M059J (cell line): ENCODE measurements at places on chromosomes 12 and 14. TPM values are rescaled to one million over a fixed set of nuclear protein-coding genes. Genes with fewer than 3 reads are reported as not detected.

DNA sequence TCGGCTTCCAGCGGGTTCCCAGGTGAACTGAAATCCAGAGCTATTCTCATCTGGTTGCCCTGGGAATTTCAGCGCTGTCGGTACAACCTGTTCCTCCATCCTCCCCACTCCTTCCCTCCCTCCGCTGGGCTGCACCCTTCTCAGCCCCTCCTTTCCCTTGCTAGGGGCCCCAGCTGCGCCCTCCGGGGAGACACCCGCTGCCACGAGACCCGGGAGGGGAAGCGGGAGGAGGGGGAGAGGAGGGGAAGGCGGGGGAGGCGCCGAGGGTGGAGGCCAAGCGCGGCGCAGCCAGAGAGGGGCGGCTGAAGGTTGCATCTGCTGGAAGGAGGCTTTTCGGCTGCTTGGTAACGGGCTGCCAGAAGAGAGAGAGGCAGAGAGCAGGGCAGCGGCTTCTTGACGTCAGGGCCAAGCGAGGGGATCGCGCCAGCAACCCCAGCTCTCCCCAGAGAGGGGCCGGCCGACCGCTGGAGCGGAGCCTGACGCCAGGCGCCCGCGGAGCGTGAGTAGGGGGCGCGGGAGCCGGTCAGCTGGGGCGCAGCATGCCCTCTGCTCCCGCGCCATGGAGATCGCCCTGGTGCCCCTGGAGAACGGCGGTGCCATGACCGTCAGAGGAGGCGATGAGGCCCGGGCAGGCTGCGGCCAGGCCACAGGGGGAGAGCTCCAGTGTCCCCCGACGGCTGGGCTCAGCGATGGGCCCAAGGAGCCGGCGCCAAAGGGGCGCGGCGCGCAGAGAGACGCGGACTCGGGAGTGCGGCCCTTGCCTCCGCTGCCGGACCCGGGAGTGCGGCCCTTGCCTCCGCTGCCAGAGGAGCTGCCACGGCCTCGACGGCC lies at the start of gene KCNA5:
Gene KCNA5 (plus strand): TSS at position 291 of the 831 bp plus-strand sequence. CDS start 269 bp downstream, at position 560.
- no peak for DNase-seq

DNA sequence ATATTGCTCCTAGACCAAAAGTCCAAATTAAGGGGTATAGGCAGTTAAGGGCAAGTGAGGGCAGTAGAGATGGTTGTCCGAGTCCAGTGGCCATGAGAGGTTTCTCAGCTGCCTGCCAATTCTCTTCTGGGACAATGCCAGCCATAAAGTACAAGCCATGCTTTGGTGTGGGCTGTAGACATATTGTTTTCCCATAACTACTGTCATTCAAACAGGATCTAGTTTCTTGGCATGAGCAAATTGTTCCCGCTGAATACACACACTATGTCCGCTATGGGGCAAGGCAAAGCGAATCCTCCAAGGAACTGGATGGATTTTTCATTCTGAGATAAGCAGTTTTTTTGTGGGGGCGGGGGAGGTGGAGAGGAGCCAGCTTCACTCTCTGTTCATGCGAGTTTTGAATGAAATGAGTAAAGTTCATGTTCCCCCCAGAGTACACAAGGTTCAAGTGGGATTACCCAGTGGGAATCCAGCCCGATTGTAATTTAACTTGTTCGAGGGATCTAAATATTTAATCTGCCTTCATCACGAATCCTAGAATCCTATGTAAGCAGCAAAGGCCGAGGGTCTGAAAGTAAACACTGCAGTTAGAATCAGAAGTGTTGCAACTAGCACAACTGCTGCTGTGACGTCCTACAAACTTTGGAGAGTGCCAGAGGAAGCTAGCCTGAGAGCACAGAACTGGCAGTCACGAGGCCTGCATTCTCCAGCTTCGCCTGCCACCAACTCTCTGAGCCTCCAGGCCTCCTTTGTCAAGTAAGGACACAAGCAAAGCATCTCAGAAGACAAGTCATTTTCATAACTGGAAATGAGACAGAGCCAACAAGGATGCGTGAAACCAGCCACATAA lies 137.0 kb downstream of the CRADD start:
- peak; percentile 46 for DNase-seq

The VDR gene
- total RNA-seq, result 5.1 and 9.3 TPM in 2 replicates

DNA sequence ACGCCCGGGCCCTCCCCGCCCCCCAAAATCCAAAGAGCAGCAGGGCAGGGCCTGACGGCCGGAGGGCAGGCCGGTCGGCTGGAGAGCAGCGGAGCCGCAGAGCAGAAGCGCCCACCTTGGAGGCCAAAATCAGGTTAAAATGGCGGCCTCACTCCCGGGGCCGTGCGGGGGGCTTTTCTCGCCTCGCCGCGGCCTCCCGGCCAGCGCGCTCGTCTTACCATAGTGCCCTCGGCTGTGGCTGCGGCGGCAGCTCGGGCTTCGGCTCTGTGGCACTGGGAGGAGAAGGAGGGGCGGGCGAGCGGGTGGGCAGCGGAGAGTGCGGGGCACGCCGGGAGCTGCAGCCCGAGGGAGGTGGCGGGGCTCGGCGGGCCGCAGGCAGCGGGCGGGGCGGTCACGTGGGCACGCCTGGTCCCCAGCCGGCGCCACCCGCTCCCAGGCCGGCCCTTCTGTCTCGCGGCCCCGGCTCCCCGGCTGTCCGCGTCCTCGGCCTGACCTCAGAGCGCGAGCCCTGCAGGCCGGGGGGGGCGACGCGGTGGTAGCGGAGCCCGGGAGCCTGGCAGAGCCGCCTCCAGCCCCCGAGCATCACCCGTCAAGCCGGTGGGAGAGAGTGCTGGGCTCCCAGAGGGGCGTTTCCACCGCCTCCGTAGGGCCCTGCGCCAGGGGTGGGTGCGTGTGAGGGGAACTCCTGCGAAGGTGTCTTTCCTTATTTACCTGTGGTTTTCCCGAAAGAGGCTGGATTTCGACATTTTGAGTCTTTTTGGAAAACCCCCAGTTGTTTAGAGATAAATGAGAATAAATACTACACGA lies at the start of gene CFL2:
Gene CFL2 (minus strand): TSS at position 274 of the 807 bp plus-strand sequence. CDS start 53 bp downstream, at position 221.
- peak; percentile 77 for DNase-seq

DNA sequence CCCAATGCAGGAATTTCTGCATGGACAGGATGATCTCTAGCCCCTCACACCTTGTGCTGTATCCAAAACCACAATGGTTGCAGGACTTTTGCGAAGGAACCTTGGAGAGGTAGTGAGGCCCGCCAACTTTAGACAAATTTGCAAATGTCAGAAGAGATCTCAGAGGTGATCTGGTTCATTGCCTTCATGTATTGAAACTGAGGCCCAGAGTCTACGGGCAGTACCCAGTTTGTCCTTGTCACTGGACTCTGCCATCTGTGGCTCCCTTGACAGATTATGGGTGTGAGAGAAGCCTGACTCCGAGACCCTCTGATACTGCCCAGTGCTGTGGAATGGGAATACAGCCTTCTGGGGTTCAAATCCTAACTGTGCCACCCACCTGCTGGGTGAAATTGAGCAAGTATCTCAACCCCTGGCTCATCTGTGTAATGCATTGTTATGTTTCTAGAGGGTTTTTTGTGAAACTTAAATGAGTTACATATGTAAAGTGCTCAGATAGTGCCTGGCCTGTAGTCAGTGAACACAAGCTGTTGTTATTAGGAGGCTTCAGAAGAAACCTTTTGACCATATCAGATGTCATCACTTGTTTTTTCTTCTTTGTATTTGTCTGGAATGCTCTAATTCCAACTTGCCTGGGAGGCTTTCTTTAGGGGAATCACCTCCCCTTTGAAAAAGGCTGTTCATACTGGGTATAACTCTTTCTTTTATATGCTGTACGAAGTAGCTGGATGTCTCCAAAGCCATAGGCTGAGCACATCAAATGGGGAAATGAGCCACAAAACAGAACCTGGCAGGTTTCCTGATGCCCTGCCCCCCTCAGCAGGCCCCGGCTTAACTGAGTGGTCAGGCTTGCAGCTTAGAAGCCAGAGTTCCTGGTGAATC lies 71.4 kb upstream of the SRSF5 start:
- DNase-seq, result peak; percentile 14

The ERBB3 gene
- total RNA-seq, result 0.37 TPM in 1 of 2 replicates, not detected in the other

The GLI1 gene
- 1.5 TPM in 1 of 2 replicates, not detected in the other for total RNA-seq

GRCh38 chr12:4269279-4269991 lies 4.1 kb upstream of the CCND2 start:
- no peak for DNase-seq

The DENR gene
- total RNA-seq, result 29.9 and 48.6 TPM in 2 replicates

- peak; percentile 86 for DNase-seq
Measured at GRCh38 chr14:52279408-52279807, 11.9 kb downstream of the PTGDR start.

DNA sequence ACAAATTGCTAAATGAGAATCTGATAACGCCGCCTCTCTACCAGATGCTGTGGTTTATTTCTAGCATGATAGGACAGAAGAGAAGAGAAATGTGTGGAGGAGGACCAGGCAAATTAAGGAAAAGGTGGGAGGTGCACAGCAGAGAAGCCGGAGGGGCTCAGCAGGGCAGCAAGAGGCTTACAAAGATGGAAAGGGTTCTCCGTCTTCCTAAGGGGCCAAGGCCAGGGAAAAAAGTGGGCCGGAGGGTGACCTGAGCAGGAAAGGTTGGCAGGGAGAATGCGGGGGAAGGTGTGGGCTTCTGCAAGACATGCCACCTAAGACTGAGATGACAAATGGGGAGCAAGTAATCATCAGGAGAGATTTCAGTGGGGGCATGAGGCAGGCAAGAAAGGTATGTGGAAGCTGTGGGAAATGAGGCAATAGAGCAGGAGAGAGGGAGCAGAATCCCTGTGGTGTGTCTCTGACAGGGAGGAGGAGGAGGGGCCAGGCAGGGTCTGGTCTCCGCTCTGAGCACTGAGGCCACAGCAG lies 18.7 kb downstream of the MANSC1 start:
- DNase-seq, result no peak

The RAB3IP gene
- 8.0 and 11.0 TPM in 2 replicates for total RNA-seq

DNA sequence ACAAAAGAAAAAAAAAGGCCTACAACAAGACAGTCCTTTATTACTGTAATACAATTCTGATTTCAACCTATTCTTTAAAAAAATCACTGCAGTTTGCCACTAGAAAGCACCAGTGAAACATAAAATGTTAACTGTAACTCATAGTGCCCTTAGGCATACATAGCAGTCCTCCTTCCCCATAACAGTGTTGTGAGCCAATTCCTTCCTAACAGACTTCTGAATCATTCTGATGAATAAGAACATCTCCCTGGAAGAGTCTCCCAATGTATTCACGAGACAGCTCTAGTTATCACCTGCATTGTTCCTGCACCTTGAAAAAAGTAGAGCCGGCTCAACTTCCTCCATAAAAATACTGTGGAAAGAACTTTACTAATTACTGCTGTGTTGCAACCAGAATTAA lies 213.6 kb upstream of the FSCB start:
- DNase-seq, result no peak

The SOAT2 gene
- total RNA-seq, result 0.22 TPM in 1 of 2 replicates, not detected in the other

The INHBC gene
- not detected in 2 replicates for total RNA-seq

DNA sequence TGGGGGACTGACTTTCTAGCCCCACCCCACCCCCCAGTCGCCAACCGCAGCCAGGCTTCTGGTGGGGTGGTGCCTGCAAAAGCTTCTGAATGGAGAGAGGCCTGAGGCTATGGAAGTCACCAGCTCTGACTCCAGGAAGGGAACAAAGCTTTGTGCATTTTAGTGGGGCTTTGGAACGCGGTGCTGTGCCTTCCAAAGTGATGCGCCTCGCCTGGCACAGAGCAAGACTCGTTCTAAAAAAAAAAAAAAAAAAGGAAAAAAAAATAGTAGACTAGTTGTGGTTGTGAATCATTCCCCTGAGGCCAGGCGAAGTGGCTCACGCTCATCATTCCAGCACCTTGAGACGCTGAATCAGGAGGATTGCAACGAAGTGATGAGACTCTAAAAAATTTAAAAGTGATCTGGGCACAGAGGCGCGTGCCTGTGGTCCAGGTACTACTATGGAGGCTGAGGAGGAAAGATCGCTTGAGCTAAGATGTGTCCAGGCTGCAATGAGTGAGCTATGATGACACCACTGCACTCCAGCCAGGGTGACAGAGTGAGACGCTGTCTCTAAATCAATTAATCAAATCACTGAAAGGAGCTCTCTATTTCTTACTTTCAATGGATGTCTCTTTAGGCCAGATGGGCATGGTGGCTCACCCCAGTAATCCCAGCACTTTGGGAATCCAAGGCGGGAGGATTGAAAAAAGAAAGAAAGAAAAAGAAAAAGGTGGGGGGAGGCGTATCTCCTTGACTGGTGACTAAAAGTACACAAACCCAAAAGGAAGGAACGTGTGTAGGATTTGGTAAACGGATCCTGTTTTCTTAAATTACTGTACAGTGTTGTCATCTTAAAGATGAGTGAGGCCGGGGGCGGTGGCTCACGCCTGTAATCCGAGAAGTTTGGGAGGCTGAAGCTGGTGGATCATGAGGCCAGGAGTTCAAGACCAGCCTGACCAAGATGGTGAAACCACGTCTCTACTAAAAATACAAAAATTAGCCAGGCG lies 259.6 kb upstream of the ALG10B start:
- DNase-seq, result peak; percentile 89

DNA sequence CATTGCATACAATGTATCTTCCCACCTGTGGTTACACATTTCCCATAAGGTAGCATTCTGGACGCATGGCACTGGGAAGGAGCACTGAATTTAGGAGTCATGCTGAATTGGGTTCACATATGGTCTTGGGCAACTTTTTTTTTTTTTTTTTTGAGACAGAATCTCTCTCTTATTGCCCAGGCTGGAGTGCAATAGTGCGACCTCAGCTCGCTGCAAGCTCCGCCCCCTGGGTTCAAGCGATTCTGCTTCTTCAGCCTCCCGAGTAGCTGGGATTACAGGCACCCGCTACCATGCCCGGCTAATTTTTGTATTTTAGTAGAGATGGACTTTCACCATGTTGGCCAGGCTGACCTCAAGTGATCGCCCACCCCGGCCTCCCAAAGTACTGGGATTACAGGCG lies 13.3 kb downstream of the DIP2B start:
- DNase-seq, result no peak

DNA sequence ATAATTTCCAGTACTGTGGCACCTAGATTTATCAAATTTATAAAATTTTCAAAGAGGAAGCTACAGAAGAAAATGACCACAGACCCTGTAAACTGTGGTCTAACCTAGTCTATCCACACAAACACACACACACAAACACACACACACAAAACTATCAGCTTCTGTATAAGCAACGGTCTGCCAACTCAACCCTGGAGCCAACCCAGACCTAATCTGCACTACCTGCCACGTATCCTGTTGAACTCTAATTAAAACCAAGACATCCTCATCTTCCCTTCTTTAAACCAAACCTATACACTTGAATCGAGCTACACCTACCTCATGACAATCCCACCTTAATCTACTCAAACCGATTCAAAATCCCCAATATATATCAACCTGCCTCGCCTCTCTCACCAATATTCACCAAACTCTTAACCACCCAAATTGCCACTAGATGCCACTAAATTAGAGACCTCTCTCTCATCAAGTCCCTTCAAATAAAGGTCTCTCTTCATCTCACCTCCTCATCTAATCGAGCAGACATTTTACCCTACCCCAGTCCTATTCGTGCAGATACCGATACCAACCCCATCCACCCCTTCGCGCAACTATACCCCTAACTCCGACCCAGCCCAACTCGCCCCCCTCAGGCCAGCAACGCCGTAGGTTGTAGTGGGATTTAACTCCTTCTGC lies 808 bp downstream of the ACIN1 start:
- DNase-seq, result no peak
